Activated B cell treated with CpG ODN at 0.5 μM for 24 hours (primary cell): ENCODE measurements at places on chromosomes 3 and 15. TPM values are rescaled to one million over a fixed set of nuclear protein-coding genes. Genes with fewer than 3 reads are reported as not detected.

- H3K4me3 ChIP-seq = no peak overlapping the region
- no peak overlapping the region for H3K27ac ChIP-seq
- no peak for DNase-seq
- peaks cover 10% of the 10 kb centered on the region for H3K4me1 ChIP-seq
Observed at GRCh38 chr3:132650153-132650552, 9.5 kb downstream of the ACAD11 start.

Gene LMLN
- 2.9 and 4.1 TPM in 2 replicates for total RNA-seq

Gene SPSB4
- total RNA-seq = not detected in 2 replicates

GRCh38 chr3:116083683-116084082 lies 361.6 kb downstream of the LSAMP start:
- no peak overlapping the region for H3K4me3 ChIP-seq
- H3K36me3 ChIP-seq = no peaks in the 10 kb centered on the region
- DNase-seq = no peak
- no peaks in the 10 kb centered on the region for H3K4me1 ChIP-seq
- no peak overlapping the region for H3K27ac ChIP-seq

DNA sequence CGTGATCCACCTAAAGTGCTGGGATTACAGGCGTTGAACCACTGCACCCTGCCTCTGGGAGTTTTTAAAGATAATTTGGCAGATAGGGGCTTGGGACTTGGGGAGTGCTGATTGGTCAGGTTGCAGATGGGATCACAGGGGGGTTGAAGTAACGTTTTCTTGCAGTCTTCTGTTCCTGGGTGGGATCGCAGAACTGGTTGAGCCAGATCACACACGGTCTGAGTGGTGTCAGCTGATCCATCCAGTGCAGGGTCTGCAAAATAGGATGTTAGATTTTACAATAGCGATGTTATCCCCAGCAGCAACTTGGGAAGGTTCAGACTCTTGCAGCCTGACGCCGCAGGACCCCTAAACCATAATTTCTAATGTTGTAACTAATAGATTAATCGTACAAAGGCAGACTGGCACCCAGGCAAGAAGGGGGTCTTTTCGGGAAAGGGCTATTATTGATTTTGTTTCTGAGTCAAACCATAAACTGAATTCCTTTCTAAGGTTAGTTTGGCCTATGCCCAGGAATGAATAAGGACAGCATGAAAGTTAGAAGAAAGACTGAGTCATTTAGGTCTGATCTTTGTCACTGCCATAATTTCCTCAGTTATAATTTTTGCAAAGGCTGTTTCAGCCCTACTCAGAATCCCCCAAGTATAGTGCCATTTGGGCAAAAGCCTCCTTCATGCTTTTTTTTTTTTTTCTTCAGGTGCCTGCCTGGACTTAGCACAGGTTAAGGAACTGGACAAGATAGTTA lies 1.5 kb upstream of the CA12 start:
- no peak overlapping the region for H3K4me3 ChIP-seq
- H3K4me1 ChIP-seq = peaks cover 15% of the 10 kb centered on the region
- no peaks in the 10 kb centered on the region for H3K36me3 ChIP-seq
- peaks cover 54% of the 10 kb centered on the region for H3K27me3 ChIP-seq
- no peak overlapping the region for H3K27ac ChIP-seq
- DNase-seq = no peak

Gene PLSCR4
- total RNA-seq = not detected in 2 replicates

Gene MESP2
- total RNA-seq = 0.40 TPM in 1 of 2 replicates, not detected in the other

GRCh38 chr3:141561426-141562034 lies 74.7 kb downstream of the RASA2 start:
- DNase-seq = no peak
- H3K4me3 ChIP-seq = no peak overlapping the region
- peaks cover 38% of the 10 kb centered on the region for H3K36me3 ChIP-seq
- no peak overlapping the region for H3K27ac ChIP-seq

Gene KNL1
- total RNA-seq = 5.1 and 7.7 TPM in 2 replicates

DNA sequence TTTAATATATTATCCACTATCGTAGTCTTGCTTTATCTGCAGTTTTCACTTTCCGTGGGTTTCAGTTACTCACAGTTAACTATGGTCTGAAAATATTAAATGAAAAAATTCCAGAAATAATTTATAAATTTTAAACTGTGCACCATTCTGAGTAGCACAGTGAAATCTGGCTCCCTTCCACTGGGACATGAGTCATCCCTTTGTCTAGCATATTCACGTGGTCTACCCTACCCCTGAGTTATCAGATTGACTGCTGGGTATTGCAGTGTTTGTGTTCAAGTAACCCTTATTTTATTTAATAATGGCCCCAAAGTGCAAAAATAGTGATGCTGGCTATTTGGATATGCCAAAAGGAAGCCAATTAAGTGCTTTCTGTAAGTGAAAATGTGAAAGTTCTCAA lies 539.5 kb upstream of the AGTR1 start:
- H3K36me3 ChIP-seq = no peaks in the 10 kb centered on the region
- DNase-seq = no peak
- H3K4me3 ChIP-seq = no peak overlapping the region
- no peak overlapping the region for H3K27ac ChIP-seq

Gene NPAP1
- not detected in 2 replicates for total RNA-seq
